ENCODE measurements at places on chromosomes 4 and X. TPM values are rescaled to one million over a fixed set of nuclear protein-coding genes. Genes with fewer than 3 reads are reported as not detected.

- DNase-seq, result no peak
Observed at GRCh38 chrX:130196466-130196865, 24.7 kb downstream of the RAB33A start.

DNA sequence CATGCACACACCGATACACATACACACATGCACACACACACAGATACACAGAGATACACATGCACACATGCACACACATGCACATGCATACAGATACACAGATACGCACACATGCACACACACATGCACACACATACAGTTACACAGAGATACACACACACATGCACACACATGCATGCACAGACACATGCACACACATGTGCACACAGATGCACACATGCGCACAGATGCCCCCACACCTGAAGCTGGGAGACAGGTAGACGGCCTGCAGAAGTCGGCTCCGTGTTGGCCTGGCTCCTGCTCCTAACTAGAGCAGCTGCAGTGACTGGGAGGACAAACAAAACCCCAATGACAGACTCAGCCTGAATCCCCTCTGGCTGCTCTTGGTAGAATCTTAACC is 46.8 kb downstream of the PSAPL1 start:
- no peak for DNase-seq

RBM3 gene
- total RNA-seq, result 291 TPM

DNA sequence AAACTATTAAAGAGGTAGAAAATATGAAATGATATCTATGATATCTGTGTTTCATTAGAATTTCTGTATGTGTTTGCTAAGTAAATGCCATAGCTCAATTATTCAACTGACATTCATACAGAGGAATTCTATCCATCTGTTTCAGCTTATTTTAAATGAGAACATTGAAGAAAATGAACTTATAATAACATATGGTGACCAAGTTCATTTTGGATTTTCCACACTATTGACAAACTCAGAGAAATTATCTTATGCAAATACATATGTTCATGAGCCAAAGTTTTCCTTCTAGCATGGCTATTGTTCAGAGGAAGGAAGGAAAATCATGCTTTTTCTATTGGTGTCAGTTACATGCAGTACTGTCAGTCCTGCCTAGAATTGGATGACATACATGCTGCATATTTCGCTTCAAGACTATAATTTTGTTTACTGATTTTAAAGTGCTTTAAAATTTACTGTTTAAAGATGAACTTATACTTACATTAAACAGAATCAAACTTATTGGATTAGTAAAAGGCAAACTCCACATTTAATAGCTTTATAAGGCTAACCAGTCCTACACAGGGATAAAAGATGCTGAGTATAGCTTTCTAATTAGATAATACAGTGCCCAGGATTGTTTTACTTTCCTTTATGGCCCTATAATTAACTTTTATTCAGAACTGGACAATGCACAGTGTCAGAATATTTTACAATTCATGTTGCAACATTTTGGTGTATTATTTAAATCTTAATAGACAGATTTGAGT is 646.2 kb downstream of the TRAM1L1 start:
- DNase-seq, result no peak

CRMP1 gene
- not detected for total RNA-seq

DNA sequence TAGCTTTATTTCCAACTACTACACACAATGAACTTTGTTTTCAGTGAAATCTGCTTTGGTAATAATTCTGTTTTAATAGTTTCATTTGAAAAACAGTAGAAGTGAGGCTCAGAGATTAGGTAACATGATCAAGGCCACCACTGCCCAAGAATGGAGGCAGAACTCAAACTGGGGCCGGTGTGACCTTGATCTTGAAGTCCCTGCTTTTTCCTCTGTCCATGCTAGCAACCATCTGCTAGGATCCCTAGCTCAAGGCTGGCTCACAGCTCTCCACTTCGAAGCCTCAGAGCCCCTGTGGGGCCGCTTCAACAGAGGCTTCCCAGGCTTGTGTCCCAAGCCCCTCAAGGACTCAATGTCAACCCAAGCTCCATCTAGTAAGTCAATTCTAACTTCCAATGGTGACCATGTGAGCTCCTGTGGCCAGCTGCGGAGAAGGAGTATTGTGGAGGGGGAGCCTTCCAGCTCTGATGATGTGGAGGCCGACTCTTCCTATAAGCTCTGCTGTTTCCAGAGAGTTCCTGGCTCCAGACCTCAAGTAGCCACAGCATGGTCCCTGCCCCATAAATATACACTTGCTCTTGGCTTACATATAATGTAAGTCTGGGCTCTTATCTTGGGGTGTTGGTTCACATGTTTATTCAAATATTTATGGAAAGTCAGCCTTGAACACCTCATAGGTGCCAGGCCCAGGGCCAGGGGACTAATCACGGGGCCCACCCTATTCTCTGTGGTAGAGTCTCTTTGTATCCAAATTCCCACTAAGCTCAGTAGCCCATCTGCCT is 14.9 kb downstream of the ELF4 start:
- DNase-seq, result no peak

GRCh38 chrX:39688576-39689375 is 409.0 kb downstream of the BCOR start:
- peak; percentile 54 for DNase-seq

CNKSR2 gene
- not detected for total RNA-seq

DNA sequence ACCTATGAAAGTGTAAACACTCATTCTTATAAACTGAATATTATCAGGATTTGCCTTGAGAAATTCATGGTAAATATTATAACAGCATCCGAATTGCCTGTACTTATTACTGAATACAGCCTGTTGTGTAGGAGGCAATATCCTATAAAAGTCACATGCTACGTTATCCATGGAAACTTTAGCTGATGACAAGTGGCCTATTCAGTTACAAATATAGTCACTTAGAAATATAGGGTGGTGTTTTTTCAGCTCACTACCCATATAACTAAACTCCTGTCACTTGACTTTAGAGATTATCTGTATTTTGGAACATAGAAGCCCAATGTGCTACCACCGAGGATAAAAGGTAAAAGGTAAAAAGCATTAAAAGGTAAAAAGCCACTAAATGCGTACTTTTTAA is 493.4 kb downstream of the INPP4B start:
- DNase-seq, result no peak

GRCh38 chrX:112852851-112853250 is 12.2 kb upstream of the AMOT start:
- DNase-seq, result no peak

GRCh38 chrX:135389717-135390116 is 32.0 kb upstream of the SMIM10L2A start:
- DNase-seq, result no peak

PRRG1 gene
- total RNA-seq, result 13.2 TPM

ANKRD17 gene
- total RNA-seq, result 18.8 TPM

DNA sequence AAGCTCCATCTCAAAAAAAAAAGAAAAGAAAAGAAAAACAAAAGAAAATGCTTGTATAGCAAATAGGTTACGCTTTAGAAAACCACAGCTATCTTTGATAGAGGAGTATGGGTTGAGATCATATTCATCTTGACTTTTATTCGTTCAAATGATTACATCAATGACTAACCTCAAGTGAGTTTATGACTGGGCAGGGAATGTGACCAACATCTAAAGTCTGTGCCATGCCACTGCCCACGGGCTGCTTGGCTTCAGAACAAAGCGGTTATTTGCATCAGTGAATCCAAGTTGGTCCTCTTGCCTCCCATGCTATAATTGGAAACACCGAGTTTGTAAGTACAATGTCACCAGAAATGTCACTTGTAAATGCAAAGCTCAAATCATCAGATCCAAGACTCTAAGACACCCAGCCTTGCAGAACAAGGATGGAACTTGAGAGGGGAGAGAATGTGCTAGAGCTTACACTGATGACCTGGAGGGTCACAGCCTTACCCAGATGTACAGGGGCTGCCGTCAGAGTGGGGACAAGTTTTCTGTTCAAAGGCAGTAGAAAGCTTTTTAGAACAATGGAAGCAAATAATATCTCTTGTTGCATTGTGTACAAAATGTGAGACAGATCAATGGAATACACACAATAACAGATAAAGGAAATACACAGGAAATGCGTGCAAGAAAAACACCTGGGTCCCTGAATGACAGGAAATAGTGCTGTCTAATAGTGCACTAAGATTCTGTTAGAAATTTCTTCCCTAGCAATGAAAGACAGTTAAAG is 8.4 kb upstream of the OPN1LW start:
- DNase-seq, result peak; percentile 23

- no peak for DNase-seq
Observed at GRCh38 chr4:101774807-101775206, 15.7 kb upstream of the BANK1 start.

MND1 gene
- 12.3 TPM for total RNA-seq

TNIP3 gene
- not detected for total RNA-seq

- peak; percentile 10 for DNase-seq
Observed at GRCh38 chr4:13548059-13548983, 4.0 kb upstream of the NKX3-2 start.

DNA sequence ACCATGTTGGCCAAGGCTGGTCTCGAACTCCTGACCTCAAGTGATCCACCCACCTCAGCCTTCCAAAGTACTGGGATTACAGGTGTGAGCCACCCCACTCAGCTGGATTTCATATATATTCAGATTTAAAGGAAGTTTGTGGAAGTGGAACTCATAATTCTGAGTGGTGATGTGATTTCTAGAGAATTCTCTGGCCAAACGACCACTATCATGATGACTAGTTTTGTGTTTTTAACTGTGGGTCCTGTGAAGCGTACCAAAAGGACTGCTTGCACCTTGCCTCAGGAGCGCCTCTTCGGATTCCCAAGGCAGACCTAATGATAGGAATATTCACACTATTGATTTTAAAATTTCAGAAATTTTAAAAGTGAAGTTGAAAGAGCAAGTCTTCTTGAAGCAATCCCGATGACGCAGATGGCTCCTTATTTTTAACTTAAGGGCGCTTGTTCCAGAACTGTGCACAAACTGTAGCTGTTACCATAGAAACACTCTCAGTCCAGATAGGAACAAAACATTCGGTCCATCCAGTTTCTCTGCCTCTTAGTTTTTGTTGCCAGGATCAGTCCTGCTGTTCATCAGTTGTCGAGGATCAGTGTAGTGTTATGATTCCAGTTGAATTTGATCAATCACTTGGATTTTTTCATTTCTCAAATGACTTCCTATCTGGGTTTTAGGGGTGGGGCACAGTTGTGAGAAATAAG is 51.7 kb upstream of the CLCN4 start:
- no peak for DNase-seq

- DNase-seq, result no peak
Observed at GRCh38 chrX:8749697-8750096, 17.8 kb upstream of the ANOS1 start.

DNA sequence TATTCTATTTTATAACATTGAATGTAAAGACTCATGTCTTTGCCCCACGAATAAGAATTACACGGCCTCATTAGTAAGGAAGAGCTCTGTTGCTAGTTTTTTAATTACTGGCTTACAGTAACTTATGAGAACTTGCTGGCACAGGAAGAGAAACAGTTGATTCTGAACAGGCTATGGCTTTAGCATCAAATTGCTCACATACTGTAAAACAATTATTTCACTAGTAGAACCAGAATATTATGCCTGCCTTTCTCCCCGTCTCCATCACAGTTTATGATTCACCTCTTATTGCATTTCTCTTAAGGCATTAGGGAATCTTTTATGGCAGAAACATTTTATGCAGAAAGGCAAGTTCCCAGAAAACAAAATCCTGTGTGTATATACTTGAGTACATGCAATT is 126.1 kb downstream of the SPRY1 start:
- no peak for DNase-seq

- DNase-seq, result peak; percentile 22
Observed at GRCh38 chr4:153987291-153987690, 198.4 kb upstream of the SFRP2 start.

DNA sequence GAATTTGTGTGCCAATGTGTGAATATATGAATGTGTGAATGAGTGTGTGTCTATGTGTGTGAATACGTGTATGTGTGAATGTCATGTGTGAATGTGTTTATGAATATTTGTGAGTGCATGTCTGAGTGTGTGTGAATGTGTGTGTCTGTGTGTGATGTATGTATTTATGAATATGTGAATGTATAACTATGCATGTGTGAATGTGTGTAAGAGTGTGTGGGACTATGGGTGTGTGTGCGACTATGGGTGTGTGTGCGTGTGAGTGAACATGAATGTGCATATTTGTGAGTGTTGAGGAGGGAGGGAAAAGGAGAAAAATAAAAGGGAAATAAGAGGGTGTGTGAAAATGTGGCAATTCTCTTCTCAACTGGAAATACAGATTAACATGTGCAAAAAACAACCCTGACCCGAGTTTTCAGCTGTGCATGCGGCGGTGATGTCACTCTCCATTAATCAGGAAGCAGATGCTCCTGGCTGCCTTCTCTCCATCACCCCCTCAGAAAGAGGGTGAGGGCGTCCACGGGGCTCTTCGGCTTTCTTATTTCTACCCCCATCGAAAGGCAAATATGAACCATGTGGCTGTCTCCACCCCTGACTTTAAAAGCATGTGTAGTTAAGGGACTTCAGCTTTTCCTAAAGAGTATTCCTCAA is 219.8 kb downstream of the MAML3 start:
- no peak for DNase-seq

FOXR2 gene
- total RNA-seq, result not detected

ARAP2 gene
- total RNA-seq, result 1.3 TPM

UCP1 gene
- total RNA-seq, result not detected

KLHL13 gene
- 14.2 TPM for total RNA-seq

CXCL8 gene
- 12.3 TPM for total RNA-seq

- DNase-seq, result no peak
Observed at GRCh38 chrX:2533424-2533823, 32.6 kb upstream of the DHRSX start.

DNA sequence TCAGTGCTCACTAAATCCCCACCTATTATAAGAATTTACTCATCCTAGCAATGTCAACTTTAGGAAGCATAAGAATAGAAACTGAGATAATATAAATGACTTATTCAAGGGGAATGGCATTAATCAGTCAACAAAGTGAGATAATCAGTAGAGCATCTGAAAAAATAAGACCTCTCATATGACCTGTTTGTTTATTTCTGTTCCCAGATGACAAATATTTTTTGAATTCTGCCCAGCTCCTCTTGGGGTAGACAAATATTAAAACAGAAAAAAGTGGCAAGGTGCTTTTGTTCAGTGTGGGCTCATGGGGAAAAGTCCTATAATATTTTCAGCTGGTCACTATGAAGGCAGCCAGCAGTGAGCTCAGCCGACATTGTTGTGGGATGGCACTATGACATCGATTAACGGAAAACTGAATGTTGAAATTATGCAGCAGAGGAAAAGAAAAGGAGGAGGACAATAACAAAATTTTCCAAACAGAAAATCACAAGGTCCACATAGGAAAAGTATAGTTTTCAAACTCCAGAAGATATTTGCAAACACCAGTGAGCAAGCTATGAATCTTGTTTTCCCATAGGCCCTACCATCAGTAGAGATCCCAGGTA is 109.6 kb downstream of the ANXA3 start:
- DNase-seq, result no peak

- DNase-seq, result peak; percentile 24
Observed at GRCh38 chrX:41332408-41333002, 1.5 kb upstream of the DDX3X start.

DNA sequence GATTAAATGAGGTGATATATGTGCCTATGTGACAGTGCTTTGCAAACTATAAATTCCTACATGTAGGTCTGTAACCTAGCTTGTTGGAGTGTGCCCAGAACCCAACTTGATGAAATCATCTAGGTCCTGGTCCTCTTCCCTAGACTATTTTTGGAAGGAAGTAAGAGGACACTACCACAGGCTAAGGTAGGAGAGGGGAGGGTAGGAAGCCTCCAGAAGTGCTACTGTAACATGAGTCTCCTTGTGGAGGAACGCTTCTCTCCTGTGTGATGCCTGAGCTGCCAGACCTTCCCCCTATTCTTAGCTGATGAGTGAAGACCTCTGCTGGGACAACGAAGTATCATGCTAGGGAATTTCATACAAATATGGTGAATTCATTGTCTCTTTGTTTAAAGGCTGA is 41.8 kb upstream of the IL21 start:
- no peak for DNase-seq

Measured in MG63 (cell line).